ENCODE measurements at places on chromosomes 4 and X. TPM values are rescaled to one million over a fixed set of nuclear protein-coding genes. Genes with fewer than 3 reads are reported as not detected.

GRCh38 chrX:17435476-17435875 is 60.5 kb downstream of the NHS start:
- H3K27ac ChIP-seq: no peak overlapping the region
- peaks cover 4% of the 10 kb centered on the region for H3K4me1 ChIP-seq
- no peaks in the 10 kb centered on the region for H3K36me3 ChIP-seq
- no peak overlapping the region for H3K4me3 ChIP-seq

DNA sequence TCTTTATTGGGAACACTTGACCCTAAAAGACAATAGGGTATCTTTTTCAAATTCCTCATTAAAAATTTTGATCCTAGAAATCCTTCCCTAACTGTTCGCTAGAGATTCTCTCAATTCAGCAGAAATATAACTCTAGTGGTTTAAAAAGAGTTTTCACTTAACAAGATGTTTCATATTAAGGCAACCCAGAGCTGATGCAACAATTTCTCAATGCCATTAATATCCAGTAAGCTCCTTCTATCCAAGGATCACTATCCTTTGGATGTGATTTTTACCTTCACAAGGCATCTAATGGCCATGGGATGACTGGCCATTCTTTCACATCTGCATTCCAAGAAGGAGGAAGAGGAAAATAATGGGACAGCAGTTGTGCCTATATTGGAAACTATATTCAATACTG is 183.4 kb downstream of the ANKRD50 start:
- H3K27me3 ChIP-seq: no peaks in the 10 kb centered on the region
- H3K27ac ChIP-seq: no peak overlapping the region
- DNase-seq: peak; percentile 13
- 0 out of 2 replicates have a peak, but pooled peaks cover 4% of the 10 kb centered on the region for H3K4me1 ChIP-seq

DNA sequence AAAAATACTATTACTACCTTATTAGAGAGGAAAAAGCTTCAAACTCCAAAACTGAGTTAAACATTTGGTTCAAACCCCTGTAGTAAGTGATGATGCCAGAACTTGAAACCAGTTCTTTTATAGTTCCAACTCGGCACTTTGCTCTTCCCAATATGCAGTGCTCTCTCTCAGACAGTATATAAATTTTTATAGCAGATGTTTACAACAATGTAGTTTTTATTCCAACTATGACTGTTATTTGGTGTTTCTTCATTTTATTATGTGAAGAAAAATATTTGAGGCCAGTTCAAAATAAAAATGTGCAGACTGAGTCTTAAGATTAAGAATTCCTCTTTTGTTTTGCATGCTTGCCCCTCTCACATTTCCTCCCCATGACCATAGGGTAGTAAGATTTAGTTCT is 2.9 kb upstream of the PPP4R3C start:
- H3K4me1 ChIP-seq: no peaks in the 10 kb centered on the region
- no peaks in the 10 kb centered on the region for H3K36me3 ChIP-seq
- no peak overlapping the region for H3K4me3 ChIP-seq
- DNase-seq: no peak
- no peak overlapping the region for H3K27ac ChIP-seq

DNA sequence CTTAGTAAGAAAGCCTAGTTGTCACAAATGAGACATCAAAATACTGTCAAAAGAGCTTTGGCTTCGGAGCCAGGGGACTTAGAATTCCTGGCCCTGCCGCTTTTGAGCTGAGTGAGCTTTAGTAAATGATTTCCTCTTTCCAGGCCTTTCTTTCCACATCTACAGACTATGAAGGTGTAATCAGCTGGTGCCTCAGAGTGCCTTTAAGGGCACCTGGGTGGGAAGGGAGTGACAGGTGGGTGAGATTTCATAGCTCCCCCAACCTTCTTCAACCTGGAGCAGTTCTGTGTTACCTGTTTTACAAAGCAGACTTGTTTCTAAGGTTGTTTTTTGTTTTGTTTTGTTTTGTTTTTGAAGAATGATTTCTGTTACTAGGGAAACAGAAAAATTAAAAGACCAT is 154.7 kb upstream of the BOD1L1 start:
- no peak overlapping the region for H3K27ac ChIP-seq
- H3K4me3 ChIP-seq: no peak overlapping the region

DNA sequence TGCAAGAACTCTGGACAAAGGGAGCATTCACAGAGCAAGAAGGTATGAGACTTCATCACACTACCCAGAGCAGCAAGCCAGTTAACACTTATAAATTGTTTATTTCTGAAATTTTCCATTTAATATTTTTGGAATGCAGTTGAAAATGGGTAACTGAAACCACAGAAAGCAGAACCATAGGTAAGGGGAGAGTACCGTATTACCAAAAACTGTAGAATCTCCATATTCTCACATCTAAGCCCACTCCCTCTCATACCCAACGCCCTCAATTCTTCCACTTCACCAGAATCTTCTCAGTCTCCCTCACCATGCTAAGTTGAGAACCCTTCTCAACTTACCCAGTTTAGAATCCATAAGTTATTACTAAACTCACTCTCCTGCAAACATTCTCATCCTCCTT is 277.8 kb downstream of the SPOCK3 start:
- no peaks in the 10 kb centered on the region for H3K27me3 ChIP-seq
- no peak overlapping the region for H3K27ac ChIP-seq
- H3K4me1 ChIP-seq: no peaks in the 10 kb centered on the region

Gene CT45A2
- total RNA-seq: not detected

Gene ERAS
- total RNA-seq: not detected

DNA sequence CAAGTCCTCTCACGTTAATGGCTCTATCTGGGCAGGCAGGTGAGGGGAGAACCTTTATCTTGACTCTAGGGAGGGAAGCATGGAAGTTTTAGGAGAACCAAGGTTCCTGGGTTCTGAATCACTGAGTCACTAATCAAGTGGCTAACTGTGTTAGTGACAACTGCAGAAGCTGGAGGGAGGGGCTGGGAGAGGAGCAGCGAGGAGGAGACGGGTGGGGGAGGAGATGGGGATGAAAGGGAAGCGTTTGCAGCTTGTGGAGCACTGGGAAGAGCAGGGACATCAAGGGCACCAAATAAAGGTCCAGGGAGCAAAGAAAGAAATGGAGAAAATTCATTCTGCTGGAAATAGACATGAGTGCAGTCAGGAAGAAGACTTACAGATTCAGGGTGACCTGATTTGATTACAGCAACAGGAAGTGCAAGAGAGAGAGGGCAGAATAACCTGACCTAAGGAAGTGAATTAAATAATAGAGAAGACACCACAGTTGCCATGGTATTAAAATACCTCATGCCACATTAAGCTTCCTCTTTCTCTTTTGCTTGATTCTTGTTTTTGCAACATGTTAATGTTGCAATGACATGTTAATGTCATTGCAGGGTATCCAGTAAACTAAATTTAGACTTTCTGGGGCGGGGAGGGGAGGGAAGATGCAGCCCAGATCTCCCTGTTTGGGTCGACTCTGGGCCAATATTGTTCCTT is 4.5 kb upstream of the SETD7 start:
- no peak overlapping the region for H3K27ac ChIP-seq
- H3K36me3 ChIP-seq: no peaks in the 10 kb centered on the region
- no peak for DNase-seq

- no peak overlapping the region for H3K27ac ChIP-seq
- no peak overlapping the region for H3K4me3 ChIP-seq
- no peaks in the 10 kb centered on the region for H3K27me3 ChIP-seq
- no peaks in the 10 kb centered on the region for H3K4me1 ChIP-seq
- no peaks in the 10 kb centered on the region for H3K36me3 ChIP-seq
- DNase-seq: no peak
Observed at GRCh38 chr4:104818579-104818978, 323.9 kb upstream of the CXXC4 start.

GRCh38 chrX:40154250-40154852 is 56.6 kb upstream of the BCOR start:
- H3K27ac ChIP-seq: no peak overlapping the region
- no peaks in the 10 kb centered on the region for H3K4me1 ChIP-seq
- no peaks in the 10 kb centered on the region for H3K27me3 ChIP-seq
- DNase-seq: peak; percentile 70

DNA sequence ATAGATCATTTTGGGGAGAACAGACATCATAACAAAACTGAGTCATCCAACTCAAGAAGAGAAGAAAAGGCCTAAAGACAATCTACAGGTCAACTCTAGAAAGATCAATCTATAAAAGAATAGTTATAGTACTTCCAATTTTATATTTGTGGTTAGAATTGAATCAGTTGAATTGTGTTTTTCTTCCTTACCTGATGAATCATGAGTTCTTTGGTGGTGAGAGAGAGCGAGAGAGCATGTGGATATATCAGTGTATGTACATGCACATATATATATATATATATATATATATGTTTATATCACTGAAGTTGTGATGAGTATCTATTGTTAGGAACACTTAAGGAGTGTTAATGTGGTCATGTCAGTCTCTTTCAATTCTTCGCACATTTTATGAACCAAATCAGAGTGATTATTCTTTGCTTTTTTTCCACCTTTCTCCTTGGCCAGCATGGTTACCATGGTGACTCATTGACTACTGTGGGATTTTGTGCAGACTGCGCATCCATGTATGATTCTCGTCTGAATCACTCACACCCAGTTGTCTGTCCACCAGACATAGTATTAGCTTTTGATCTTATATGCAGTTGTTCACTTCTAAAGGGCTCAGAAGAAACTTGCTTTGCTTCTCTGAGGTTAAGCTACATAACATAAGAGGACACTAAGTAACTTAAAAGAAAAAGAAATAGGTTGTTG is 90.4 kb upstream of the RAB40AL start:
- H3K27ac ChIP-seq: peak overlapping the region; percentile 62
- no peak overlapping the region for H3K4me3 ChIP-seq
- no peaks in the 10 kb centered on the region for H3K27me3 ChIP-seq
- H3K4me1 ChIP-seq: peaks cover 12% of the 10 kb centered on the region
- DNase-seq: peak; percentile 83

Gene SHROOM2
- 0.22 TPM for total RNA-seq

DNA sequence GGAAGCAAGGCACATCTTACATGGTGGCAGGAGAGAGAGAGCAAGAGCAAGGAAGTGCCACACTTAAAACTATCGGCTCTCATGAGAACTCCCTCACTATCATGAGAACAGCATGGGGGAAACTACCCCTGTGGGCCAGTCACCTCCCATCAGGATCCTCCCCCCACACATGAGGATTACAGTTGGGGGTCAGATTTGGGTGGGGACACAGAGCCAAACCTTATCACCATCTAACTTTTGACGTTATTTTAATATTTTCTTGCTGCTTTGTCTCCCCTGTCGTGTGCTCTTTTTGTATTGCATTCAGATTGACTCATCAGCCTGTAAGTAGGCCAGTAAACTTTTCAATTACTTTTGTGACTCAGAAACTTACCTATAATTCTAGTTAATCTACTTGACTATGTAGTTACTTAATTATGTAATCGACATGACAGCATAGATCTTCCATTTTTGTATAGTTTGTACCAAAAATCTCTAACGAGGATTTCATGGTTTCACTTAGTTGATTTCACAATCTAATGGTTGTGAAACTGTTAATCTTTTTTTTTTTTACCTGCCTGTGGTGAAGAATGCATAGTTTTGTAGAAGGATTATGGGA is 18.3 kb downstream of the STIM2 start:
- H3K36me3 ChIP-seq: no peaks in the 10 kb centered on the region
- H3K27ac ChIP-seq: no peak overlapping the region
- no peaks in the 10 kb centered on the region for H3K27me3 ChIP-seq
- peaks cover 8% of the 10 kb centered on the region for H3K4me1 ChIP-seq
- peak; percentile 54 for DNase-seq

- H3K27me3 ChIP-seq: no peaks in the 10 kb centered on the region
- no peaks in the 10 kb centered on the region for H3K36me3 ChIP-seq
- H3K27ac ChIP-seq: no peak overlapping the region
- peak; percentile 33 for DNase-seq
- no peak overlapping the region for H3K4me3 ChIP-seq
Observed at GRCh38 chrX:18377796-18378195, 23.3 kb upstream of the SCML2 start.

DNA sequence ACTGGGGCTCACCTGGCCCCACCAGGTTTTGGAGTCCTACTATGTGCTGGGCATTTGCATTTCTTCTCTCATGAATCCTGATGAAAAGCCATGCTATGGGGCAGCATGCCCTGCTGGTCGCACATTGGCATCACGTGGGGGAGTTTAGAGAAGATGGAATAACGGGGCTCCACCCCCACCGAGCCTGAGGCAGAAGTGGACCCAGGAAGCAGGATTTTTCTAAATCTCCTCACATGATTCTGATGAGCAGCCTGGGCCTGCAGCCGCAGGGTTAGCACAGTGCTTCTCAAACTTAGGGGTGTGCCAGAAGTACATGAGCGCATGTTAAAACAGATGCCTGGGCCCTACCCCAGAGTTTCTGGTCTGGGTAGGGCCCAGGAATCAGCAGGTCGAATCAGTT is 4.6 kb upstream of the SORCS2 start:
- H3K36me3 ChIP-seq: no peaks in the 10 kb centered on the region
- no peak overlapping the region for H3K27ac ChIP-seq
- H3K4me3 ChIP-seq: no peak overlapping the region
- H3K4me1 ChIP-seq: no peaks in the 10 kb centered on the region

- no peaks in the 10 kb centered on the region for H3K4me1 ChIP-seq
- H3K4me3 ChIP-seq: peak overlapping the region; percentile 84
- peak; percentile 70 for DNase-seq
- H3K27ac ChIP-seq: no peak overlapping the region
Observed at GRCh38 chrX:84188320-84188834, 378 bp upstream of the RPS6KA6 start.

GRCh38 chr4:15907430-15907829 is 31.1 kb downstream of the FGFBP1 start:
- peak; percentile 13 for DNase-seq
- no peak overlapping the region for H3K27ac ChIP-seq
- no peak overlapping the region for H3K4me3 ChIP-seq

Gene TAF7L
- total RNA-seq: 0.43 TPM

DNA sequence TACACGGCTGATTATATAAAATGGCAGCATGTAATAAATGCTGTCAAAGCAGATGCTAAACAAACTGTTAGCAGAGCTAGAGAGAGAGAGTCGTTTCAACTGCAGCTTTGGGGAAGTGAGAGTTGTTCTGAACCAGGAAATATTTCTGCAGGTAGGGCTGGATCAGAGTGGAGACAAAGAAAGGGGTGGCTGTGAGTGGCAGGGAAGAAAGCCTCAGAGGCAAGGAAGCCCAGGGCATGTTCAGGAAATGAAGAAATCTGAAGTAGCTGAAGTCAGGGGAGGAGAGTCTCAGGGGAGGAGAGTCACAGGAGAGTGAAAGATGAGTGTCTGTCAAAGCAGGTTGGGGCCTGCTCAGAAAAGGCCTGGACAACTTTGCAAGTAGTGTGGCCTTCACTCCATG is 48.4 kb upstream of the RPS6KA3 start:
- no peak overlapping the region for H3K4me3 ChIP-seq
- no peak for DNase-seq
- H3K4me1 ChIP-seq: no peaks in the 10 kb centered on the region
- H3K27ac ChIP-seq: no peak overlapping the region
- no peaks in the 10 kb centered on the region for H3K27me3 ChIP-seq
